ENCODE measurements at places on chromosomes 1 and 21. TPM values are rescaled to one million over a fixed set of nuclear protein-coding genes. Genes with fewer than 3 reads are reported as not detected.

EPHA2 gene
- 0.36 TPM for total RNA-seq

DNA sequence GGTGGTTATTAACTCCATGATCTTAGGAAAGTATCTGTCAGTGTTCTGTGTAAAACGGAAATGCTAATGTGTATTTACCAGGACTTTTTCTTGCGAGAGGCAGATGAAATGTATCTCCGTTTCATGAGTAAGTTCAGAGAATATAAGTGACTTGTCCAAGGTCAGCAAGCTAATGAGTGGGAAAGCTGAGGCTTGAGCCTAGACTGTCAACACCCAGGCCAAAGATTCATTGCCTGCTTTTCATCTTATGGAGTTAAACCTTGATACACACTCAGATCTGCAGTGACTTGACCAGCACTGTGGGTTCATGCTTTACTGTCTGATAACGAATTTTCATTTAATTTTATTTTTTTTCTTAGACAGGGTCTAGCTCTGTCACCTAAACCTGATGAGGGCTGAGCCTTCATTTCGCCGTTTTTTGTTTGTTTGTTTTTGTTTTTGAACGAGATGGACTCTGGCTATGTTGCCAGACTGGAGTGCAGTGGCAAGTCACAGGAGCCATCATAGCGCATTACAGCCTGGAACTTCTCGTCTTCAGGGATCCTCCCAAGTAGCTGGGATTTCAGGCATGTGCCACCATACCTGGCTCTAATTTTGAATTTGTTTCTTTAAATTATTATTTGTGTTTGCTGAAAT is 918 bp upstream of the JTB start:
- DNase-seq: peak; percentile 63
- H3K4me3 ChIP-seq: peak overlapping the region; percentile 84
- peaks cover 45% of the 10 kb centered on the region for H3K36me3 ChIP-seq
- H3K27me3 ChIP-seq: no peaks in the 10 kb centered on the region
- peaks cover 13% of the 10 kb centered on the region for H3K4me1 ChIP-seq
- H3K27ac ChIP-seq: peak overlapping the region; percentile 91

KIF17 gene
- total RNA-seq: 0.11 TPM

DNA sequence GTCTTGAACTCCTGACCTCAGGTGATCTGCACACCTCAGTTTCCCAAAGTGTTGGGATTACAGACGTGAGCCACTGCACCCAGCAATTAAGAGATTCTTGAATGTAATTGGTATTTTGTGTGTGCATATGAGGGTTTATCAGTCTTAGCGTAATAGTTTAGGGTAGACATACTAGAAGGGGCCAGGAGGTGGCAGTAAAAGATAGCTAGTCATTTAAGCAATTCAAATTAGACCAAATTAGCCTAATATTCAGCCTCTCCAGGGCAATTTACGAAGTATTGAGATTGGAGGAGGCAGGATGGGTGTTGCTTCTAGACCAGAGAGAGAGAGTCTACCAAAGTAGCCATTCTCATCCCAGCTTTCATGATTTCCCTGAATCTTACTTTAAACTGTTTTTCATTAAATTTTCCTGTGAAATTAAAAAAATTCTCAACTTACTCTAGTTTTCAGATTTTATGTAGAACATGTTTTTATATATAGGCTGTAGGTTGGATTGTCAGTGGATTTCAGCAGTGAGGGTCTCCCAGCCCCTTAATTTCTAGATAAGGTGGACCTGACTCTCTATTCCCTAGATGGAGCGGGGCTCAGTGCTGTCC is 119.7 kb downstream of the HHAT start:
- peak; percentile 33 for DNase-seq
- H3K4me3 ChIP-seq: no peak overlapping the region
- H3K27ac ChIP-seq: no peak overlapping the region
- H3K27me3 ChIP-seq: peaks cover 8% of the 10 kb centered on the region
- no peaks in the 10 kb centered on the region for H3K4me1 ChIP-seq

SPATA21 gene
- total RNA-seq: not detected

GRCh38 chr1:23148084-23148483 is 20.6 kb downstream of the LUZP1 start:
- H3K4me1 ChIP-seq: peaks cover 8% of the 10 kb centered on the region
- H3K36me3 ChIP-seq: no peaks in the 10 kb centered on the region
- no peaks in the 10 kb centered on the region for H3K27me3 ChIP-seq
- H3K27ac ChIP-seq: no peak overlapping the region
- no peak for DNase-seq
- no peak overlapping the region for H3K4me3 ChIP-seq

DNA sequence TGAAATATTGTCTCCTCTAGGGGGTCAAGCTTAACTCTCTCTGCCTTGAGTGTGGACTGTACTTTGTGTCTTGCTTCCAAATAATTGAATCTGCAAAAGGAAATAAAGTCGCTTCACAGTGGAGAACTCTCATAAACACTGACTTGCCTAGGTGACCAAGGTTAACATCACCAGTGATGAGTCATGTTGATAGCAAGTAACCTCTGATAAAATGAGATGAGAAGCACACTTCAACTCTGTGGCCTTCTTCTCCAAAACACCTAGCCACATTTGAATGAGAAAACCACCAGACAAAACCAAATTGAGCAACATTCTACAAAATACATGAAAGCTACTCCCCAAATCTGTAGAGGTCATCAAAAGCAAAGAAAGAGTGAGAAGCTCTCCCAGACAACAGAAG is 37.6 kb downstream of the PDE4B start:
- no peaks in the 10 kb centered on the region for H3K27me3 ChIP-seq
- no peaks in the 10 kb centered on the region for H3K36me3 ChIP-seq
- no peak for DNase-seq

- H3K4me1 ChIP-seq: no peaks in the 10 kb centered on the region
- no peak overlapping the region for H3K27ac ChIP-seq
- no peaks in the 10 kb centered on the region for H3K36me3 ChIP-seq
- peaks cover 12% of the 10 kb centered on the region for H3K27me3 ChIP-seq
- H3K4me3 ChIP-seq: no peak overlapping the region
Measured at GRCh38 chr21:39882839-39883195, 15.6 kb downstream of the PCP4 start.

- H3K36me3 ChIP-seq: no peaks in the 10 kb centered on the region
- no peak for DNase-seq
- H3K4me1 ChIP-seq: peaks cover 10% of the 10 kb centered on the region
- no peak overlapping the region for H3K4me3 ChIP-seq
- no peak overlapping the region for H3K27ac ChIP-seq
Measured at GRCh38 chr1:33375316-33375715, 54.4 kb upstream of the A3GALT2 start.

DNA sequence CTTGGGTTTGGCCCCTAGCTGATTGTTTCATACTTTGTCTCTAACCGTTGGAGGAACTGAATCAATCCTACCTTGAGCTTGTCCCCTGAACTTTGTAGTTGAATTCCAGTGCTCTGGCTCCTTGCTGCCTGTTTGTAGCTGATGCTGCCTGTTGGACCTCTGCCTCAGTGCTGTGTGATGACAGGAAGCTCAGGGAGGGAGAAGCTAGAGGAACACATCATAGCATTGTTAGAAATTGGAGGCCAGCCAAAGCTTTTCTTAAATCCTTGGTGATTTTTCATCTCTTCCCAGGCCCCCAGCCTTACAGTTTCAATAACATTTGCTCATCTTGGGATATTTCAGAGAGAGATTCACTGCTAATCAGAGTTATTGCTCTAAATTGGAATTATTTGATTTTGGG is 34.0 kb downstream of the MACF1 start:
- H3K27ac ChIP-seq: no peak overlapping the region
- no peaks in the 10 kb centered on the region for H3K27me3 ChIP-seq
- H3K36me3 ChIP-seq: peaks cover 33% of the 10 kb centered on the region
- H3K4me3 ChIP-seq: no peak overlapping the region
- H3K4me1 ChIP-seq: no peaks in the 10 kb centered on the region

GRCh38 chr1:22141554-22142314 is 1.2 kb downstream of the WNT4 start:
- no peaks in the 10 kb centered on the region for H3K36me3 ChIP-seq
- no peak for DNase-seq
- peaks cover 28% of the 10 kb centered on the region for H3K4me1 ChIP-seq
- no peak overlapping the region for H3K27ac ChIP-seq
- H3K27me3 ChIP-seq: peaks cover 76% of the 10 kb centered on the region

- no peak overlapping the region for H3K27ac ChIP-seq
- H3K27me3 ChIP-seq: no peaks in the 10 kb centered on the region
- H3K4me3 ChIP-seq: no peak overlapping the region
- no peaks in the 10 kb centered on the region for H3K36me3 ChIP-seq
Measured at GRCh38 chr1:98112626-98113025, 191.8 kb upstream of the DPYD start.

- H3K27ac ChIP-seq: no peak overlapping the region
- H3K36me3 ChIP-seq: no peaks in the 10 kb centered on the region
- no peak overlapping the region for H3K4me3 ChIP-seq
- DNase-seq: no peak
- no peaks in the 10 kb centered on the region for H3K4me1 ChIP-seq
Measured at GRCh38 chr1:194080826-194081225, 894.4 kb upstream of the B3GALT2 start.

BCL2L15 gene
- 0.09 TPM for total RNA-seq

GRCh38 chr1:81029266-81029665 is 771.5 kb upstream of the ADGRL2 start:
- DNase-seq: no peak
- H3K27ac ChIP-seq: no peak overlapping the region
- H3K4me3 ChIP-seq: no peak overlapping the region
- H3K36me3 ChIP-seq: no peaks in the 10 kb centered on the region
- H3K4me1 ChIP-seq: no peaks in the 10 kb centered on the region

DNA sequence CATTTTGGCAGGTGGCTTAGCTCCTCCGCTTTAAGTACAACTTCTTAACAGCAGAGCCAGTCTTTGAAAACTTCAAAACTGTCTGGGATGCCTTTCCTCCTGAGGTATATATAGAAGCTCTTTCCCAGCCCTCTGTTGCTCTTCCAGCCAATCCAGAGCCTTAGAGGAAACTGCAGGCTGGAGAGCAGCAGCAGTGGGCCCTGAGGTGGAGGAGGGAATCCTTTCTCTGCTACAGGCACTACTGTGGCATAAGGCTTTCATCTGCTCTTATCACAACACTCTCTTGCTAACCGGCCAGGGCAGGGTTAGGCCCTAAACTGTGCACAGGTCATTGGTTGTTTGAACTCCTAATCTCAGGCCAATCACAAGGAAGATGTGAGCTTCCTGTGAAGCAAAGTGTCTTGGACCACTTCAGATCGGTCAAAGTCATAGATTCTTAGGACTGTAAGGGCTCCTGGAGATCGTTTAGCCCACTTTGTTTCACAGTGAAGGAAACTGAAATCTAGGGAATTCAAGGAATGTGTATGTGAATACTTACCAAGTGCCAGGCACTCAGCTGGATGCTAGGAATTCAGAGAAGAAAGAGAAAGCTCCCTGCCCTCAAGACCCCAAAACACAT is at the start of gene RGS5:
Gene RGS5 (minus strand): TSS at position 84 of the 619 bp plus-strand sequence. CDS start 81 bp downstream, at position 3.
- H3K36me3 ChIP-seq: no peaks in the 10 kb centered on the region
- no peak for DNase-seq
- H3K27me3 ChIP-seq: no peaks in the 10 kb centered on the region
- H3K4me1 ChIP-seq: no peaks in the 10 kb centered on the region

NR5A2 gene
- 0.25 TPM for total RNA-seq

GRCh38 chr1:91718368-91718767 is 167.6 kb downstream of the TGFBR3 start:
- no peak for DNase-seq
- H3K27ac ChIP-seq: no peak overlapping the region
- H3K36me3 ChIP-seq: peaks cover 46% of the 10 kb centered on the region

MRPL39 gene
- total RNA-seq: 71.7 TPM

DNA sequence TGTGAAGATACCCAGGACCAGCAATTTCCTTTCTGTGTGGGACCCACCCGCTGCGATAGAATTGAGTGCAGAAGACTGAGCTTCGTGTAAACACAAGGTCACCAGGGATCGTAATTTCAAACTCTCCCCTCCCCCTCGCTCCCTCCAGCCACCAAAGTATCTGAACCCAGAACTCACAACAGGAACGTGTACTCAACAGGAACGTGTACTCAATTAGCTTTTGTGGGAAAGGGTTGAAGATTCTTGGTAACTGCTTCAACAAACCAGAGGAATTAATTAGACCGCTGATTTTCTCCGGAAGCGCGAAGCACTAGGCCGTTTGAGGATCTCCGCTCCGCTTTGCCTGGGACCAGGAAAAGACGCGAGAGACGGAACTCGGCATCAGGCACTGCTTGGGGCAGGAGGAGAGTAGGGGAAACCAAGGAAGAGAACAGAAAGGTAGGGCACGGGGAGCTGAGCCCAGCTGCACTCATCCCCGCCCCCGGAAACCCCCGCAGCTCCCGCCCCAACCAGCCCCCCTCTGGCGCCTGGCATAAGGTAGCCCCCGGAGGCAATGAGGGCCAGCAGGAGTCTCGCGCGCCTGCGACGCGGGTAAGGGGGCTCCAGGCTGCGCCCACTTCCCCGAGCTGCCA is 453 bp downstream of the DRAM2 start:
- H3K36me3 ChIP-seq: peaks cover 29% of the 10 kb centered on the region
- peaks cover 18% of the 10 kb centered on the region for H3K4me1 ChIP-seq
- H3K27ac ChIP-seq: peak overlapping the region; percentile 93
- no peaks in the 10 kb centered on the region for H3K27me3 ChIP-seq
- peak; percentile 36 for DNase-seq

GRCh38 chr1:8257621-8258020 is 60.3 kb upstream of the SLC45A1 start:
- H3K27me3 ChIP-seq: peaks cover 21% of the 10 kb centered on the region
- H3K4me3 ChIP-seq: no peak overlapping the region
- no peaks in the 10 kb centered on the region for H3K4me1 ChIP-seq

DNA sequence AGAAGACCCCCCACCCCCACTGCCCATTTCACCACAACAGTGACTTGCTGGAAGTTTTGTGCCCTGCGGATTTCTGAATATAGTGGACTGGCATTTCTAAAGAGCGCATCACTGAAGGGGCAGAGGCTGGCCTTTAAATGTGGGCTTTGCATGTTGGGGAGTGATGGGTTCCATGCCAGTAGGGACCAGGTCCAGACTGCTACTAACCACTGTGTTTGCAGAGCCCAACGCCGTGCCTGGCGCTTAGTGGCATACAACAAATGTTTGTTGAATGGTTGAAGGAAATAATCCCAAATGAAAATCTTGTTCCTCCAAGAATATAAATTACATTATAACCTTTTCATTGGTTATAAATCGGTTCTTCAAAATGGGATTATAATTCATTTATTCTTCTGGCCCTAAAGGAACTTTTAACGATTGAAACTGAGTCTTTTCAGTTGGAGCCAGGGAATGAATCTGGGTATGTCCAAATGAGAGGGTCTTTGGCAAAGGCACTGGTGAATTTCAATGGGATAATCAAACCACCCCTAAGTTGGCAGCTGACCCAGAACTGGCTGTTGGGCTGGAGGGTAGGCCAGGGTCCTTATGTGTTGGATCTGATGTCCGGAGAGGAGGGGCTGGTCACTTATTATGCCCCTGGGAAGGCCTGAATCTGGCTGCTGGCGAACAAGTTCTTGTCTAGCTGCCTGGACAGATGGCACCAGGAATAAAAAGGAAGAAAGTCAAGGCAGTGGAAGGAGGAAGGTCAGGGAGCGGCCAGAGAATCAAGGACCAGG is 13.8 kb upstream of the SDHB start:
- peaks cover 65% of the 10 kb centered on the region for H3K27me3 ChIP-seq
- H3K36me3 ChIP-seq: no peaks in the 10 kb centered on the region
- no peak for DNase-seq
- no peak overlapping the region for H3K27ac ChIP-seq
- no peaks in the 10 kb centered on the region for H3K4me1 ChIP-seq

All from K562 (cell line).